ENCODE measurements at places on chromosomes 1 and 21.

DNA sequence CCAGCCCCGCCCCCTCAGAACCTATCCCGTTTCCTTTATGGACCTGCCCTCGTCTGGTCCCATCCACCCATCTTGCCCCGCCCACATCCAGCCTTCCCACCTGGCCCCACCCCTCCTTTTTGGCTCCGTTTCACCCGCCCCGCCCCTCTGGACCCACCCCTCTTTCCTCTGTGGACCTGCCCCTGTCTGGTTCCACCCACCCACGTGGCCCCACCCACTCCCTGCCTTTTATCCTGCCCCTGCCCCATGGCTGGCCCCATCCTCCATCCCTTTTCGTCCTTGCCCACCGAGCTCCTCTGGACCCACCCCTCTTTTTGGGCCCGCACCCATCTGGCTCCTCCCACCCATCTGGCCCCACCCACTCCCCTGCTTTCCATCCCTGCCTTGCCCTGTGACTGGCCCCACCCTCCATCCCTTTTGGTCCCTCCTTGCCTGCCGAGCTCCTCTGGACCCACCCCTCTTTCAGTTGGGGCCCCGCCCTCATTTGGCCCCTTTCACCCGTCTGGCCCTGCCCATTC, 177.3 kb downstream of the CAMTA1 start:
- no peak for DNase-seq

DNA sequence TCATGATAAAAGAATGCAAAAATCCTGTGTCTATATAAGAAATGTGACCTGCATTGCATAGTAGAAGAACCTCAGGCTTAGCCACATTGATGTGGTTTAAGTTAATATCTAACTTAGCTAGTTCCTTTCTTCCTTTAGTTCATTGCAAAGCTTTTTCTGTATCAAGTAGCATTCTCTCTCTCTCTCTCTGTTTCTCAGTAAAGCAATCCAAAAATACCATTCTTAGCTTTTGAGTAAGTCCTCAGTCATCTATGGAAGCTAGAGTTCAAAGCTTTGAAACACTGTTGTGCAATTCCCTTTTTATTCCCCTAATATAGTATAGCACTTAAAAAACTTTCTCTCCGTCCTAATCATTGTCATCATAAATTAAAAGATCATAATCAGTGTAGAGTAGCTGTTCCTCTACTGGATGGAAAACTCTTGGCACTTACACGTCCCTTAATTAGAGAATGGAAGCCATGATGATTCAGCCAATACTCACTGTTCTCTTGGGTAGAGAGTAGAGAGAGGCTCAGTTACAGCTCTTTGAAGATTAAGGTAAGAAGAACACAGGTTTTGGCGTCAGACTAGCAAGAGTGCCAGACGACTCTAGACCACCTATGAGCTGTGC, 350.3 kb upstream of the LYPLAL1 start:
- DNase-seq, result no peak

- DNase-seq, result no peak
These were observed 131.6 kb downstream of the PTGER3 start for GRCh38 chr1:70916034-70916427.

- no peak for DNase-seq
These were observed 77.7 kb downstream of the CAPZB start for GRCh38 chr1:19407494-19408096.

- no peak for DNase-seq
These were observed 121.5 kb downstream of the PLPP3 start for GRCh38 chr1:56457756-56458375.

GRCh38 chr1:245278846-245279245, 124.1 kb downstream of the KIF26B start:
- DNase-seq, result no peak

DNA sequence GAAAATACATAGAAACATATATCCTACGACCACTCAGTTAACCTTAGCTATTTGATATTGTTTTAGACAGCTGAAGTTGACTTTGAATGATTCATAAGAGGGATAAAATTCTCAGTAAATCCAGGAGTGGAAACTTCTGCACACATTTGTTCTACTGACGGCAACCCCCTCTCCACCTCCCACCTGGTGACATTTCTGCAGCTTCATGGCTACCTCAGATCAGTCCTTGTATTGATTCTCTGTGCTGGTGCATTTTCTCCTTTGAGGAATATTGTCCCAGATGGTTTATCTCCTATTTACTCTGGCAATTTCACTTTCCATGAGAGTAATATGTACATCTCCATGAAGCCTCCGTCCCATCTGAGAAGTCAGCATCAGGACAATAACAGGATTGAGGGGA, 57.7 kb upstream of the COA6 start:
- DNase-seq, result no peak
